ENCODE measurements at places on chromosomes 6 and 20. TPM values are rescaled to one million over a fixed set of nuclear protein-coding genes. Genes with fewer than 3 reads are reported as not detected.

DNA sequence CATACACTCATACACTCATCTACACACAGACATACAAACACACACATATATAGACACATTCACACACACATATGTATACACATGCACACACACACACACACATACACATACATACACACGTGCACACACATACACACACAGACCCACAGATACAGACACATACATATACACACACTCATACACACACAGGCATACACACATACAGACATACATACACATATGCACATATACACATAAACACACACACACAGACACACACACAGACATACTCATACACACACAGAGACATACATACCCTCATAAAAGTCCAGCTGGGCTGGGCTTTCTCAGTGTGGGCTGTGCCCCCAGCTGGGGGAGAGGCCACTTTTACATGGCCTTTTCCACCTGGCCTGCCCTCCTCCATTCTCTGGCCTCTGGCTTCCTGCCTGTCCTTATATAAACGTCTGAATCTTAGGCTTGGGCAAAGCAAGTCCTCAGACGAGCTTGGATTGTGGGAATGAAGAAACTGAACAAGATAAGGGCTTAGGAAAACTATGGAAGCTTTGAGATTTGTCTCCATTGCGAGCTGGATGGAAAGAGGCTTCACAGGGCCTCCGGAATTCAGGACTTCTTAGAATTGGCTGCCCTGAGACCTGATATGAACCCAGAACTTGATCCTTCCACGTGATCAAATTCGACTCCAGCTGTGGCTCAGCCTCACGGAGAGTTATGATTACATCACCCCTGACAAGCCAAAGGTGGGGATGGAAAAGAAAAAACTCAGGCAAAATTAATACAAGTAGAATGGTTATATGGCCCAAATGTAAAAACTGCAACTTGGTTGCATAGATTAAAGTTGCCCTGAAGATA, 22.5 kb upstream of the CST3 start:
- DNase-seq: peak; percentile 33

DNA sequence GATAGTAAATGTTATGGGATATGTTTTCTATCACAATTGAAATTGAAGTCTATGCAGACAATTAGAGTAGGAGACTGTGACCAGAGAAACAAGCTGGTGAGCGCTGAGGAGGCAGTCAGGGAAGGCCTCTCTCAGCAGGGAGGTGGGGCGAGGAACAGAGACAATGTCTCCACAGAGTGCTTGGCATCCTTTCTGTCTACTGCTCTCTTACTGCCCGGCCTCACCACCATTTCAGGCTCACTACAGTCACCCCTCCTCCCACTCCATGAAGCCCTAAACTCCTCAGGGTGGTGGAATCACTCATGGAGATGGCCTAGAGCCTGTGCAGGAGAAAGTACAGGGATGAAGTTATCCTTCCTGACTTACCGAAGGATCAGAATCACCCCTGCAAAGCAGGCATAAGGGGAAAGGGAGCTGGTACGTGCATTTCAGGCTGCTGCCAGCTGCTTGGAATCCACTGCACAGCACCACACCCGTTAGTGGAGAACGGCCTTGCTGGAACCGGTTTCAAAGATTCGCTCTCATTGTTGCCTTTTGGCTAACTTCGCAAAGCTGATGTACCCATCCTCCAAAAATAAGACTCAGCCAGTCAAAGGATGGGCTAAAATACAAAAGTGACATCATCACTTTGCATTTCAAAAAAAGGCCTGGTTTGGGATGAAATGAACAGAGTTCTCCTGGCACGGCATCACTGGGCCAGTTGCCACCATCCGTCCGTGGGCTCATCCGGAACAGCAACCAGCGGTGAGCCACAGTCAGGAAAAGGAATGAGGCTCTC, 67.3 kb downstream of the SLC22A23 start:
- no peak for DNase-seq

- DNase-seq: no peak
These were observed 40.5 kb downstream of the FAM120B start for GRCh38 chr6:170347091-170347490.

GRCh38 chr20:33387177-33387576, 14.1 kb downstream of the CDK5RAP1 start:
- DNase-seq: no peak

GRCh38 chr20:35311409-35311808, 19.2 kb upstream of the FAM83C start:
- DNase-seq: no peak

The ADGRF1 gene
- not detected for total RNA-seq

The C4B gene
- total RNA-seq: 3.5 TPM

The ANGPT4 gene
- 0.23 TPM for total RNA-seq
